ENCODE measurements at places on chromosomes 4 and X.
A peak's percentile ranks its signal among the peaks of the same experiment; 100 is the strongest.

- peak; percentile 7 for DNase-seq
These were observed 61.0 kb downstream of the ANXA3 start for GRCh38 chr4:78612398-78613178.

- no peak for DNase-seq
These were observed 42.3 kb downstream of the GABRB1 start for GRCh38 chr4:47073647-47074046.

- DNase-seq, result peak; percentile 20
These were observed 185.5 kb downstream of the MGST2 start for GRCh38 chr4:139851133-139851532.

GRCh38 chr4:39732728-39733127, 34.8 kb downstream of the UBE2K start:
- no peak for DNase-seq

DNA sequence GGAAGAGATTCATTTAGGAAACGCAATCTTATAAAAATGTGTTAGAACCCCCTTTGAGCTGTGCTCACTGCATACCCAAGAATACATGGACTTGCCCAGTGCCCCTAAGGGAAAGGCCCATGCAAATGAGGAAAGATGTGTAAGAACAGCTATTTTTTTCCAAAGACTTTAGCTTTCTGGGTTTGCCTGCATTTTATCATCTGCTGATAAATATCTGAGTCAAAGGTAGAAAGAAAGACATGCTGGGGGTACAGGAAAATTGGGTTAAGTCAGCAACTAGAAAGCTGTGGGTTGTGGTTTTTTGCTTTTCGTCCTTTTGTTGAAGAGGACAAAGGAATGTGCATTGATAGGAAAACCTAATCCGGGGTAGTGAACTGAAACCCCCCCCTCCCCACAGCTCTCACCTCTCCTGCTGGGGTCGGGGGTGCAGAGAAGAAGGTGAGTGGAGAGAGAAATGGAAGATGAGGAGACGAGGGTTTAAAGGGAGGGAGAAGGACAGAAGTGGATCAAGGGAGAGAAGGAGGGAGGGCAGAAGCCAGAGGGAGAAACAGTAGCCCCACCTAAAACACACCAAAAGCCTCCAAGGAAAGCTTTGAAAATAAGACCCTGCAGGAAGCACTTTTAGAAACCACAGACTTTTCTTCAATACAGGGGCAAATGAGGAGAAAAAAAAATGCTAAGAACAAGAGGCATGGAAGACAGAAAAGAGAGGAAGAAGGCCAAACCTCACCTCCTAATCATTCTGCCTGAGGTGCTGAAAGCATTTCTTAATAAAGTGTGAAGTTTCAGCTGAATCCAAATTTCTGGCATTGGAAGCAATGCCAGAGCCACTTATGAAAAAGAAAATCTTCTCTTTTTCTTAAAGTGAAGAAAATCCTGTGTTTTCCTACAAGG, 49.3 kb downstream of the KDR start:
- no peak for DNase-seq

DNA sequence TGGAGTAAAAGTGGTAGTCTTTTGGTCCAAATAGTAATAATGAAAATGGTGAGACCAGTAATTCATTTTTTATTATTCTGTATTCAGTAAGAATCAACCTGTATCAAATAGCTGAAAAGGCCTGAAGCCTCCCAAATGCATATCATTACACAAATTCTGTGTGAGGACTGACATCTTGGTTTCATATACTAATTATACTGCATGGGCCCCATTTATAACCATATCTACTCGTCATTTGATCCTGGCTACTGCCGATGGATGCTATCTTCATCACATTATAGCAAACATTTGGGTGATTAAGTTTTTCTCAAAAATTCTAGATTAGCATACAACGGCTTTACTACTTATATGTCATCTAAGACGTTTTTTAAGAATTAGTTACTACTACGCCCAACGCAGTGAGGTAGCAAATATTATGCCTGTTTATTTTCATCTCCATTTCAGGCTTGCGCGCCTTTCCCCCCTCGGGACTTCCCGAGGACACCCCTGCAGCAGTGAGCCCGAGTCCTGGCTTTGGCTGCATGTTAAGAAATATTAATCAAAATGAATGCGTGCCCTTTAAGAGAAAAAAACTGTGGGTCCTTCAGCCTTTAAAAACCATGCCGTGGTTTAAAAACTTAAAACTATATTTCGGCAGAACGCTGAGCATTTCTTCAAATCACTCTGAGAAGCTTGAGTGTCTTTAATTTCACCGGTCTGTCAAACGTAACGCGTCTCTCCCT, 814 bp upstream of the MMAA start:
- no peak for DNase-seq

GRCh38 chrX:459611-460010, 72.9 kb upstream of the PPP2R3B start:
- no peak for DNase-seq

- DNase-seq, result no peak
These were observed 29.0 kb downstream of the COQ2 start for GRCh38 chr4:83255584-83255983.

GRCh38 chrX:52015794-52016193, 53.2 kb downstream of the MAGED4B start:
- DNase-seq, result no peak

GRCh38 chrX:40719731-40720130, 15.6 kb downstream of the MED14 start:
- DNase-seq, result no peak

GRCh38 chr4:85821688-85822455, 346.9 kb downstream of the ARHGAP24 start:
- DNase-seq, result no peak

Data from NCI-H510A (cell line).